NCI-H524 treated with DMSO at 0.1 percent for 48 hours (cell line): ENCODE measurements at places on chromosomes 2 and 18.
A peak's percentile ranks its signal among the peaks of the same experiment; 100 is the strongest.

- DNase-seq = no peak
Observed at GRCh38 chr18:77130229-77131099, 2.1 kb downstream of the MBP start.

DNA sequence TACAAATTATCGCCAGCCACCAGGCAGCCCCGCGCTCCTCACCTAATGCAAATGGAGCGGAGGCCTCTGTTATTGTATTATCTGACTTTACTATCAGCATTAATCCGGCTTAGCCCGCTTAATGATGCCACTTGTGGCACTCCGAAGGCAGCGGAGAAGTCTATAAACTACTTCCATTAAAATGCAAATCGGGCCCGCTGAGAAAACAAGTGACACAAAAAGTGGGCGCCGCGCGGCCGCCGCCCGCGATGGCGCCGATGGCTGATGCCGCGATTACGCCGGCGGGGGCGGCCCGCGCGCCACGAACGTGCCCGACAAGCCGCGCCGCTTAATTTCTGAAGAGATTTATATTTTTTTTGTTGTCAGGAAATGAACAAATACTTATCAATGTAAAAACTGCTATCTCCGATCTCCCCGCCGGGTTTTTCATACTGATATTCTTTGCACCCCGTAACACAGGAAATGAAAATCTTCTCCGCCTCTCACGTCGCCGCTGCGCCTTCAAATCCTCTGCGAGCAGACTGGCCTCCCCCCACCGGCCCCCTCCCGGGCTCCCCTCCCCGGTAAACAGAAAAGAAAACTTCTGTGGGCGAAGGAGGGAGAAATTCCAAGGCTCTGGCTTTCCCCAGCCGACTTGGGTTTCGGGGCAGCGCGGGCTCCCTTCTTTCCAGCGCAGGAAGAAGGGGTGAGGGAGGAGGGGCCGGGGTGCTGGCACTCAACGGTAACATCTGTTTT is 221.8 kb downstream of the INSIG2 start:
- DNase-seq = peak; percentile 91

DNA sequence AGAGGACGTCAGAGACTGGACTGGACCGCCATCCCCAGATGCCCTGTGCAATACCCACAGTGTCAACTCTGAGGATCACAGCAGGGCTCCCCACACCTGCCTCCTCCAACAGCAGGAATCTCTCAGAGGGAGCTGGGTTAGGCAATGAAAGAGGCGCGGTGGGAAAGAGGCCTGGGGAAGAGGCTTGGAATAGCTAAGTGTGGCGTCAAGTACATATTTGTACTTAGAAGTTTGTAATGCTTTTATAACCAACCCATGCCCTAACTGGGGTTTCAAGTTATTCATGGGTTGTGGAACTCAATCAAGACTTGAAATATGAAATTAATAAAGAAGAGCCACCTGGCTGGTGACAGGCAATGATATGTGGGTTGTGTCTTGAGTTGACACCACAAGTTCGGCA is 28.7 kb downstream of the CYP26B1 start:
- no peak for DNase-seq

- DNase-seq = no peak
Observed at GRCh38 chr2:216044883-216045486, 31.6 kb upstream of the MREG start.

GRCh38 chr2:240347949-240348500 is 87.4 kb upstream of the GPC1 start:
- DNase-seq = no peak

- DNase-seq = no peak
Observed at GRCh38 chr18:42882122-42882521, 233.4 kb downstream of the RIT2 start.

GRCh38 chr2:128686497-128686859 is 367.8 kb upstream of the HS6ST1 start:
- DNase-seq = no peak

- no peak for DNase-seq
Observed at GRCh38 chr2:238700117-238700457, 147.8 kb upstream of the TWIST2 start.

GRCh38 chr2:200765139-200765951 is 46.4 kb upstream of the BZW1 start:
- DNase-seq = no peak

GRCh38 chr2:16021611-16022363 is 81.4 kb downstream of the MYCN start:
- DNase-seq = no peak

GRCh38 chr2:3741396-3741795 is 38.0 kb downstream of the DCDC2C start:
- DNase-seq = no peak

DNA sequence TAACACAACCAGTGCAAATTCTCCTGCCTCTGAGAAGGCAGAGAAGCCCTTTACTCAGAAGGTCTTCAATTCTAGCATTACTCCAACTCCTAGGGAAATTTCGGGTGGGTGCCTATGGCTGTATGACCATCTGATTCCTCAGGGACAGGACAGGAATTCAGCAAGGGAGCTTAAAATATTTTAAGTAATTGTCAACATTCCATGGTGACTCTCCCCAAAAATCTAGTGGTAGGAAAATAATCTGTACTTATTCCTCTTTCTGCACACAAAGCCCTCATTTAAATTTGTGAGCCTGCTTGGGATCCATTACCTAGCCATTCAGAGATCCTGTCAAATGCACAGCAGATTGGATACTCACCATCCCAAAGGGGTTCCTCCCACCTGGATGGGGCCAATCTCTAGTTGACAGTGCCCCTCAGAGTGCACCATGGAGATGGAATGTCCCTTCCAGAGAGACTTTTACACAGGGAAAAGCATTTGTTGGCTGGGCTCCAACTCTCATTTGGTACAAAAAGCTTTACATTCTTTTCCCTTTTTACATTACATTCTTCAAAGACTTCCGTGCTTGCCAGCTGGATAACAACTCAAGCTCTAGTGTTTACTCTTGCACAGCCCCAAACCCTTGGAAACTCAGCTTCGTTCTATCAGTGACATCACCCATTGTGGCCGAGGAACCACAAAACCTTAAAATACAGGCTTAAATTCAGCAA is 3.1 kb upstream of the TMEM150A start:
- no peak for DNase-seq

DNA sequence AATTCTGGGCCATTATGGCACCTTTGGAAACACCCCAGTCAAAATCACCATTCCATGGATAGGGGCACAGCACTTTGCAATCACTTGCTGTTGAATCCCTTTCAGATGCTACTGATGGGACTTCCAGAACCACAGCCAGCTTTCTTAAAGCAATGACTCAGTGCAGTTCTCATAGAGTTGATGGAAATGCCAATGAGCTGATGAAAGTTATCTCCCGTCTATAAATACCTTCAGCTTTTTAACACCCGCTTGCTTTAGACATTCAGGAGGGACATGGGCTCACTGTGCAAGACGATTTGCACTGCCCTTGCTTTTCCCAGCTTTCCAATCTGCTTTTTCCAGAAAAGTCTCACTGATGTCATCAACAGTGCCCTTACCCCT is 66.7 kb upstream of the RPL31 start:
- DNase-seq = no peak

DNA sequence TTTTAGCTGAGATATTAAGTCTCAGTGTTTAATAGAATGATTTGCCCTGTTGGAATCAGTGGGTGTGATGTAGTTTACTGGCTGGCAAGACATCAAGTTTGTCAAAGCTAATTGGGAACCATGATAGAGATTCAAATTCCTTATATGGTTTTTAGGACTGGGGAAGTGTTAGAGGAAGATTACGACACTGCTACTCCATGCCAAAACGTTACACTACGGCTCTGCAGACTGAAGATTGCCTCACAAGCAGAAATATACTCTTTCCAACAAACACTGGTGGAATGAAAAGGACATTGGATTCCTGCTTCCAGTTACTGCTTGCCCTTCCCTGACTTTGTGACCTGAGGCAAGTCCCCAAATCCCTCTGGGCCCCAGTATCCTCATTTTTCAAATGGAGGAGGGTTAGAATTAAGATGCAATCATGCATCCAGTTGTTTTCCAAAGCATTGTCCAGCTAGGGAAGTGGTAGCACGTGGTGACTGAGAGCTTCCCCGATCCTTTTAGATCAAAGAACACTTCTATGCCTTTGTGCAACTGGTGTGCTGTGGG is 147.6 kb downstream of the CDC42EP3 start:
- peak; percentile 91 for DNase-seq

DNA sequence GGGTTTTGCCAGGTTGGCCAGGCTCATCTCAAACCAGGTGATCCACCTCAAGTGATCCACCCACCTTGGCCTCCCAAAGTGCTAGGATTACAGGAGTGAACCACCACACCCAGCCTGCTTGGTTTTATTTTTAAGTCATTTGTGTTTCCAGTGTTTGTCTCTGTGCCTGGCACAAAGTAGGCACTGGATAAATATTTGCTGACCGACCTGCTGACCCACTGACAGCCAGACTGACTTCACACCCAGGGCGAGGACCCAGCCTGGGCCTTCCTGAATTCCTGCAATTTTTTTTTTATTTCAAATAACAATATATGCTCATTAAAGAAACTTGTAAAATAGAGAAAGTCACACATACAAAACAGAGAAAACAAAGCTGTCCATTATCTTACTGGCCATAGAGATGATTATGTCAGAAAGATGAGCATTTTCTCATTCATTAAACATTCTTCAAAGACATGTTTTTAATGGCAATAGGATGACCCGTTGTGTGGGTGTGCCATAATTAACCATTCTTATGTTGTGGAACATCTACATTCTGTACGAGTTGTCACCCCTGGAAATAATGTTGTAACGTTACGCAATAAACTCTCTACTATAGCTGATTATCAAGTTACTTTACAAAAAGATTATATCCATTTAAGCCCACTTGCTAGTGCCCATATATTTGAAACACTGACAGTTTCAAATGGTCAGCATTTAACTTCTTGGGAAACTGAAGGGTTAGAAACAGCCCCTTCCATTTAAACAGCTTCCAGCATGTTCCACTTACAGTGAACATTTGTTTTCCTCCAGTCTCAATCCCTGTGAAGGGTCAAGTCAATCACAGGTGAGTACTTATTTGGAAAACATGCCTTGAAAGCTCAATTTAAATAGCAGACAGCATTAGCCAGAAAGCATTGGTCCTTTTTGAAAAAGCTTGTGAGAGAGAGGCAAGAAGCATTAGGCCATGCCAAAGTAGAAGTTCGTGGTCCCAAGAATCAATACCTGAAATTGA is 25.7 kb upstream of the GATA6 start:
- no peak for DNase-seq

GRCh38 chr2:140472676-140473075 is 1658.1 kb downstream of the LRP1B start:
- no peak for DNase-seq

GRCh38 chr2:85760371-85760770 is 6.6 kb downstream of the ATOH8 start:
- no peak for DNase-seq

DNA sequence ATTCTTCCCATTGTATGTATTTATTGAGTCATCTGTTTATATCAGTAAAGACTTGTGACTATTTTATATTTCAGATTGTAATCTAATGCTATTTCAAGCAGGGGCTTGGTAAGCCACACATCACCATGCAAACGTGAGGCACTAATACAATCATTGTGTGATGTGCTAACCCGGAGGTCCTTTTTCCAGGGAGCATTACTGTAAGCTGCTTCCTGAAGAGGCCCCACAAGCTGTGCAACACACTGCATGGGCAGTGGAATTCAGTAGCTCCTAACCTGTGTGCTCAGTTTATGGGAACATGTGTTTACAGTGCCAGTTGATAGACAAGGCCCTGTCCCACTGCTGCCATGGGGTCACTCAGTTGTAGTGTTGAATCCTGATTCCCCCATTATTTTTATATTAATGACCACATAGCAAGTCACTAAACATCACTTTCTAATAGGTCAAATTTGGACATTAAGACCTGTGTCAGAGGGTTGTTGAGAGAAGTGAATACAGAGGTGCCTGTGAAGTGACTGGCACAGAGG is 162.9 kb downstream of the FHOD3 start:
- DNase-seq = no peak

DNA sequence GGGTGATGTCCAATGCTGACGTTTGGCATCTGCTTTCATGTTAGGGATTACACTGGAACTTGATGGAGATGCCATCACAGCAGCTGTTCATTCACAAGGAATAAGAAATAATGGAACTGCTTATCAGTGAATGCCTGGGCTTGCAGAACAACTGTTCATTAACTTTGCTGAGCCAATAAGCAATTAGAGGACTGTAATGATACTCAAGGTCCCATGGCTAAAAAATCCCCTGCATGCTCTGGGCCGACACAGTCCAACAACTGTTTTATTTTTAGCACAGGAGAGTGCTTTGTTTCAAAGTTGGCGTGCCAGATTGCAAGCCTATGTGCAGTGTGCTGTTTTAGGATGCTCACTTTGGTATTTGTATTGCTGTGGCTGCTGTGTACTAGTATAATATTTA is 408.0 kb upstream of the RGPD4 start:
- DNase-seq = no peak

- peak; percentile 2 for DNase-seq
Observed at GRCh38 chr2:119290859-119291587, 67.4 kb downstream of the STEAP3 start.

- no peak for DNase-seq
Observed at GRCh38 chr2:203175371-203175770, 63.4 kb upstream of the CYP20A1 start.

DNA sequence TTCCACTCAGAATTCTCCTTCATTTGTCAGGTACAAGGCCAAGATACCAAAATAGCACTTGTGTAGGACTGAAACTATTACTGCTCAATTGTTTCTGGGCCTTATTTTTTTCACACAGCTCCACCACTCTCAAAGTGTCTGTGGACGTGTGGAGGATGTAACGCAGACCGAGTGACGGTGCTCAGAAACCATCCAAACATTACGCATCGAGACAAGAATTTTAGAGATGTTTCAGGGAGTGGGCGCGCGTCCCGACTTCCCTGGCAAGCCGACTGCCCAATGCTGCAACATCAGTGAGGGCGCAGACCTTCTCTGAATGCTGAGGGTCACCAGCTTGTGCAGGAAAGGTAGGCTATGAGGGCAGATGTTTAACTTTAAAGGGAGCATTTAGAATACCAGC is 108.4 kb downstream of the GATA6 start:
- no peak for DNase-seq

DNA sequence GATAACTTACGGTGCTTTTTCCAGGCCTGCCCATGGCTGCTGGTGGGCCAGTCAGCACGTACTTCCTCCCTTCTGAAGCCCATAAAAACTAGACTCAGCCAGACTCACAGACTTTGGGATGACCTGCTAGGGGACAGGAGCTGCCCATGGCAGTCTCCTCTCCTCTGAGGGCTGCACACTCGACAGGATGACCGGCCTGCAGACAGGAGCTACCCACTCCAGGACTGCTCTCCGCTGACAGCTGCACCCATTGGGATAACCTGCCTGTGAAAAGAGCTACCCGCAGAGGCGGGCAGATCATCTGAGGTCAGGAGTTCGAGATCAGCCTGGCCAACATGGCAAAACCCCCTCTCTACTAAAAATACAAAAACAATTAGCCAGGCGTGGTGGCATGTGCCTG is 75.4 kb downstream of the EPB41L3 start:
- no peak for DNase-seq

DNA sequence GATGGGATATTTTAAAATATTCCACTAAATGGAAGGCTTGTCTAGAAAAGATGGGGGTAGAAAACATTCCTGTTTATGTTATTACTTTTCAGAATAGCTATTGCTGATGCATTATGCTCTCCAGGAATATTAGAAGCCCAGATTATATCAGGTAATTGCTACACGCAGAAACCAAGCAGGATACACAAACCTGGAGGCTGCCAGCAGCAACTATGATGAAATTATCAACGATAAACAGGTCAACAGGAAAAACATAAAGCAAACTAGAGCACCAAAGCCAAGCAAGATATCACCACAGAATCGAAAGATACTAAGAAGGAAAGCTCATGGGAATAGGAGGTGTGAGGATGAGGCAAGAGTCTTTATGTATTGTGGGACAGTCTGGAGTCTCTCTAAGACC is 113.2 kb upstream of the SPATS2L start:
- DNase-seq = no peak
